ENCODE measurements at places on chromosomes 5 and 9.

DNA sequence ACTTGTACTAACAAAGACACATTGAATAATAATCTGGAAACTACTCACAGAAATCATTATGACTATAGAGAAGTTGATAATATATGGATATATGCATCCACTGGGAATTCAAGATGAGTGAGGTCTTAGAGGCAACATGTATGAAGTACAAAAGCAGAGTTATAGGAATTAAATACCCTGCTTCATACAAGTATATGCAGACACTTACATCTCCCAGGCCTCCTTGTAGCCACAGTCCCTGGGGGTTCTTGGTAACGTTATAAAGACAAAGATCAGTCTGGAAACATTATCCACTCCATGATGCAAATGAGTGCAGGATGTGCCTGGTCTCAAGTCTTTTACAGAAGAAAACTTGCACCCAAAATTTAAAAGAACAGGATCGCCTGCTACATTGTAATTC is 92.4 kb upstream of the ANXA1 start:
- no peak for DNase-seq

GRCh38 chr5:104539618-104540350 is 977.2 kb upstream of the NUDT12 start:
- DNase-seq, result no peak

DNA sequence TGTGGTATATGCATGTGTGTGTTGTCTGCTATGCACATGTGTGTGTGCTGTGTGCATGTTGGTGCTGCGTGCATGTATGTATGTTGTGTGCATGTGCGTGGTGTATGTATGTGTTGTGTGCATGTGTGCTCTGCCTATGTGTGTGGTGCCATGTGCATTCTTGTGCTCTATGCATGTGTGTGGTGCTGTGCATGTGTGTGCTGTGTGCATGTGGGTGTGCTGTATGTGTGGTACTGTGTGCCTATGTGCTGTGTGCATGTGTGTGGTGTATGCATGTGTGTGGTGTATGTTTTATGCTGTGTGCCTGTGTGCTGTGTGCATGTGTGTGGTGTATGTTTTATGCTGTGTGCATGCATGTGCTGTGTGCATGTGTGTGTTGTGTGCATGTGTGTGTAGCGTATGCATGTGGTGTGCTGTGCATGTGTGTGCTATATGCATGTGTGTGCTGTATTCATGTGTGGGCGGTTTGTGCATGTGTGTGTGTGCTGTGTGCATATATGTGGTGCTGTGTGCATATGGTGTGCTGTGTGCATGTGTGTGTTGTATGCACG is 4.7 kb upstream of the RASGEF1C start:
- no peak for DNase-seq

GRCh38 chr5:18967637-18968036 is 1020.4 kb downstream of the CDH18 start:
- no peak for DNase-seq

- DNase-seq, result no peak
Measured at GRCh38 chr5:82642313-82642712, 364.2 kb upstream of the RPS23 start.

GRCh38 chr5:173815571-173815970 is 72.6 kb upstream of the CPEB4 start:
- DNase-seq, result no peak

DNA sequence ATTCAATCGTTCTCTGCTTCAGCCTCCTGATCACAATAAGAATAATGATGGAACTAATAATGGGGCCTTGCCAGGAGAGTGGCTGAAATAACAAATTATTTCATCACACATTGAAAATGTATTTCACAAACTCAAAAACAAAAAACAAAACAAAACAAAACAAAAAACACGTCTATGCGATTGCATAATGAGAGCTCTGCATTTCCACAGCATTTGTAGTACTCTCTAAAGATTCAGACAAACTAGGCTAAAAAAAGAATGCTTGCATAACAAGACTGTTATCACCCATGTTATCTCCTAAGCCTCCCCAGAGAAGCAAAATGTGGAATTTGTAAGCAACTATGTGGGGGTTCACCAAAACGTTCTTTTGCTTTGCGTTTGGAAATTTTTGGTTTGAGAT is 48.1 kb downstream of the PRELID2 start:
- no peak for DNase-seq

DNA sequence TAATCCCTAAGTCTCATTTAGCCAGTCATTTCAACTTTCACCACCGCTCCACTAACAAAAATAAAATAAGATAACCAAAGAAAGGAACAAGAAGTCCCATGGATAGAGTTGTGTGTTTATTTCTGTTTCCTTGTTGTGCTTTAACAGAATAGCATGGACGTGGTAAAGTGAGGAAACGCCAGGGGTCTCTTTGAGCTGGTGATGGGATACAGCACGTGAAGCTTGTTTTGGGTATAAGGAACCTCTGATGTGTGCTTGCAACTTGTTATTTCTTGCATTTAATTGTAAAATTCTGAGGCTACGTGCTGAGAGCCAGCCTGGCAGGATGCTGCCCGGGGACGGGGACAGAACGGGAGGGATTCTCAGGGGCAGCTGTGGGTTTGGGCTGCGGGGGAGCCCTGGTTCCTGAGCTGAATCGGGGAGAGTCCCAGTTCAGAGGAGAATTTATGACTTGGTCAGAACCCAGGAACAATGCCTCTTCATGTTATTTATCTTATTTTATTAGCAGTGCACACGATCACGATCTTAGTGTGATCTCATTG is 63.4 kb downstream of the ANKRD33B start:
- no peak for DNase-seq

DNA sequence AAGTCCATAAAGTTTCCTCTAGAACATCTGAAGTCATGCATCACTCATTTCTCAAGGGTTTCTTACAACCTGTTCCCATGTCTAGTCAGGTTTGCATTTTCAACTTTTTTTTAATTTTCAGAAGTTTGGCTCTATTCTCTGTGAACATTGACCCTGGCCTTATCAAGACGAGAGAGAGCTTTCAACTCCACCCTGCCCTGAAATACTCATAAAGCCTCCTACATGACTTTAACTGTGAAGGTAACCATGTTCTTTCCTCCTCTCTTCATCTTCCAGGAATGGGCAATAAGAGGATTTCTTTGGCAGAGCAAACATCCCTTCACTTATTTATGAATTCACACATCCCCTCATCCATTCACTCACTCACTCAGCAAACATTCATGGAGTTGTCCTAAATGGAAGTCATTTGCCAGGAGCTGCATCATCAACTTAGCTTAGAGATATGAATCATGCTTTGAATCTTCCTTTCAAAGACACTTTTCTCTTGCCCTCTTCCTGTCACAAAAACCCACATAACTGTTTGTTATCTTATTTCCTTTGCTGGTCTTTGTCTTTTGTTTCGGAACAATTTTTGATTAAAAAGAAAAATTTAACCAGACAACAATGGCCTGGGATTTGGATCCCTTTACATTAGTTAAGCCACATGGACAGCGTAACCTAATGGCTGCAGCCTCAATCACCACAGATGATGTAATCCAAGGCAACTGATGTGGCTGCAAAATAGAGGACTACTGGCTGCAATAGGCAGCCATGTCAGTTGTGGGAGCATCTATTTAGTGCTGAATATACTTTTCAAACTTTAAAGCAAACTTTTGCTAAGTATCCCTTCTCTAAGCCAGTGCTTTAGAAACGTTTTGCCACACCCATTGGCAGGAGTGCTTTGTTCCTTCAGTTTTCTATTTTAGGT is 43.0 kb upstream of the GNAQ start:
- DNase-seq, result no peak

- no peak for DNase-seq
Measured at GRCh38 chr5:135835766-135836165, 1.3 kb downstream of the SLC25A48 start.

- DNase-seq, result no peak
Measured at GRCh38 chr5:96004754-96005153, 43.1 kb upstream of the ELL2 start.

- no peak for DNase-seq
Measured at GRCh38 chr9:7656636-7657035, 142.9 kb downstream of the DMAC1 start.

- DNase-seq, result no peak
Measured at GRCh38 chr5:84433461-84433860, 48.8 kb upstream of the EDIL3 start.

DNA sequence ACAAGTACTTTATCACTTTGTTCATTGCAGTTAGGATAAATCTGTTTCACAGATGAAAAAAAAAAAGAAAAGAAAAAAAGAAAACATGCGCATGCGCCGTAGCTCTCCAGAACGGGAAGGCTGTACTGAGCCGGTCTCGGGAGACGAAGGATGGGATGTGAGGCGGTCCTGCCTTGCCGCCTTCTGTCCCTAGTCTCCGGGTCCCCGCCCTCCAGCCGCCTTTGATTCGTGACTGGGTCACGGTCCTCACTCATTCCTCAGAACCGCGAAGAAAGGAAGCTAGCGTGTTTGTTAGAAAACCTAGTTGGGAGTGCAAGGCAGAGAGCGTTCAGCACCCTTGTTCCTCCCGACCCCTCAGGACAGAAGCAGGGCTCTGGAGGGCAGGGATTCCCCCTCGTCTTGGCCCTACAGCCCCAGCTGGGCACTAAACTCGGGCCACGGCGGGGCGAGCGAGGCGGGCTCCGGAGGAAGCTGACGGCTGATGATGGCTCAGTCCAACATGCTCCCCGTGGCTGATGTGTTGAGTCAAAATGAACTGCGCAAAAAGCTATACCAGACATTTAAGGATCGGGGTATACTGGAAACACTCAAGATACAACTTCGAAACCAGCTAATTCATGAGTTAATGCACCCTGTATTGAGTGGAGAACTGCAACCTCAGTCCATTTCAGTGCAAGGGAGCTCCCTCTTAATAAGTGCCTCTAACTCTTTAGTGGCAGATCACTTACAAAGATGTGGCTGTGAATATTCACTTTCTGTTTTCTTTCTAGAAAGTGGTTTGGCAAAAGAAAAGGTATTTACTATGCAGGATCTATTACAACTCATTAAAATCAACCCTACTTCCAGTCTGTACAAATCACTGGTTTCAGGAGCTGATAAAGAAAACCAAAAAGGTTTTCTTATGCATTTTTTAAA is 40.0 kb downstream of the CPLANE1 start:
- no peak for DNase-seq

GRCh38 chr5:74851684-74852353 is 14.4 kb downstream of the FAM169A start:
- DNase-seq, result no peak

DNA sequence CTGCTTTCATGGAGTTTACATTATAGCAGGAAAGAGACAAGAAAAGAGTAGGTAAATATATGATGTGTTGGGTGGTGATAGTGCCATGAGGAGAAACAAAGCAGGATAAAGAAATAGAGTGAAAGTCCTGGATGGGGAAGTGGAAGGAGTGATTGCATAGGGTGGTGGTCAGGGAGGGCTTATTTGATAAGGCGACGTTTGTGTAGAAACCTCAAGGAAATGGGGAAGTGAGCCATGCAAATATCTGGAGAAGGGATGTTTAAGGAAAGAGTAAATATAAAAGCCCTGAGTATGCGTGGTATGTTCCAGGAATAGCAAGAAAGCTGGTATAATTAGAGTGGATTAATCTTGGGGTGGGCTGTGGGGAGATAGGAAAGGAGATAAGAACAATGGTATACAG is 134.7 kb upstream of the SV2C start:
- no peak for DNase-seq

DNA sequence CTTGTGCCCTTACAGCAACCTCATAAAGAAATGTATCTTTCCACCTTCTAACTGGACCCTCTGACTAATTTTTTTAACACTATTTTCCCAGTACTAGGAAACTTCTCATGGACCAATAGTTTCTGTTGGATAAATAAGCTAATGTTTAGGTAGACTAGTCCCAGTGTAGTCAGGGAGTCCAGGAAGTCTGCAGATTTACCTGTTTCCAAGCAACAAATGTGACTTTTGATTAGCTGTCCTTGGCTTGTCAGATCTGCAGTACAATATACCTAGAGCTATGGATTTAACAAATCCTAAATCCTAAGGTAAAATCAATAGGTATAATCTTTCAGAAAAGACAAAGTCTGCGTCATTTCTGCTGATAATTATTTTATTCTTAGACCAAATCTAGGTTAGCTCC is 55.7 kb downstream of the FAM174A start:
- no peak for DNase-seq

- DNase-seq, result no peak
Measured at GRCh38 chr5:28505121-28505520, 1466.7 kb upstream of the CDH9 start.

- no peak for DNase-seq
Measured at GRCh38 chr9:128640603-128641002, 16.0 kb downstream of the DYNC2I2 start.

- DNase-seq, result no peak
Measured at GRCh38 chr5:39270225-39270848, 51.0 kb upstream of the FYB1 start.

- DNase-seq, result no peak
Measured at GRCh38 chr9:129740174-129740573, 12.7 kb downstream of the PTGES start.

DNA sequence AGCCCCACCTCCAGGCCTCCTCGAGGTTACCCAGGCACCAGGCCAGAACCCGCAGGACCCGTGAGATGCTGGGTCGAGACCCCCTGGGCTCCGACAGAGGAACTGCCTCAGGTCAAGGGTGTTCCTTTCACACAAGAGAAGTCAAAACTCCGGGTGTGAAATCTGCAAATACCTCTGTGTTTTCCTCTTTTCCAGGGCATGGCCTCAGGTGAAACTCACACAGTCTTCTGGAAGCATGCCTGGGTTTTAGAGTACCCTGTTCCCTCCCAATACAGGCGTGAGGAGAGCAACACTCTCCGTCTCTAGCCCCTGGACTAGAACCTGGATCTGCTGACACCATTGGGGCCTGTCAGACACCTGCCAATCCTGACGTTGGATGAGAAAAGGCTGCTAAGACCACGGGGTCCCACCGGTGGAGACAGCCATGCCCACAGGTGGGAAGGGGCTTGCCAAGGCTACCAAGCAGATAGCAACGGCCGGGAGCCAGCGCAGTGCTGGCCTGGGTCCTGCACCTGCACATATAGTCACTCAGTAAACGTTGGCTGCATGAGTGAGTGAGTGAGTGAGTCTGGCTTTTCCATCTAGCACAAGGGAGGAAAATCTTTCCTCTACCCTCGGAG is 182.0 kb upstream of the PPP1R26 start:
- no peak for DNase-seq

DNA sequence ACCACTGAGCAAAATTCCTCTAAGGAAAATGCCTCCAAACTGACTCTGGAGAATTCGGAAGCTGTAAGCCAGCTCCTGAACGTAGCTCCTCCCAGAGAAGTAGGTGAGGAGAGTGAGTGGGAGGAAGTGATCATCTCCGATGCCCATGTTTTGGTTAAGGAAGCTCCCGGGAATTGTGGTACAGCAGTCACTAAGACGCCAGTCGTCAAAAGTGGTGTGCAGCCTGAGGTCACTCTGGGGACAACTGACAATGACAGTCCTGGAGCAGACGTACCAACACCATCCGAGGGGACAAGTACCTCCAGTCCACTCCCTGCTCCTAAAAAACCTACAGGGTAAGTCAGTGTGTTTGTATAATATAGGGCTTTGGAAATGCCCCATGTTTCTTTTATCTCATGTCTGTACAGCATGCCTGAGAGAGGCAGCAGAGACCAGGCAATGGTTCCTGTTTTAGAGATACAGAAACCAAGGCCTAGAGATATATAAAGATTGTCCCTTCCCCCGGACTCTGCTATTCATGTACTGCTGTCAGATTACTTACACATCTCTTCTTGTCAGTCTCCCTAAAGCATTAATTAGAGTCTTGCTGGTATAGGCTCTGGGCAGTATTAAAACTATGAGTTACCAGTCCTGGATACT is 23.9 kb downstream of the HMGXB3 start:
- DNase-seq, result no peak
